ENCODE measurements at places on chromosomes 7 and 10.

DNA sequence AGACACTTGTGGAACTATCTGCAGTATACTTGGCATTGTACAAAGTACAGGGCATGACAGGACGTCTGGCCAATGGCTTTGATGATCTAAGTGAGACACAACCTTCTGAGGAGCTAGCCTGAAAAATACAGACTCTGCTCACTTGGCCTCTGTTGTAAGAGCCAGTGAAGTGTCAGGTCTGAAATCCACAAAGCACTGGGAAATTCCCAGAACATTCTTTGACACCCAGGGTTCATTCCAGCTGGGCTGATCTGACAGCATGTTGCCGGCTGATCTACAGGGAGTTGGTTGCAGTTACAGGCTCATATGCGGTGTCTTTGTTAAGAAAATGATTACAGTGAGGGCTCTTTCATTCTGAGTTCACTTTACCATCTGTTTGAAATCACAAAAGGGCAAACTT lies 354.6 kb downstream of the PHF14 start:
- DNase-seq: no peak

DNA sequence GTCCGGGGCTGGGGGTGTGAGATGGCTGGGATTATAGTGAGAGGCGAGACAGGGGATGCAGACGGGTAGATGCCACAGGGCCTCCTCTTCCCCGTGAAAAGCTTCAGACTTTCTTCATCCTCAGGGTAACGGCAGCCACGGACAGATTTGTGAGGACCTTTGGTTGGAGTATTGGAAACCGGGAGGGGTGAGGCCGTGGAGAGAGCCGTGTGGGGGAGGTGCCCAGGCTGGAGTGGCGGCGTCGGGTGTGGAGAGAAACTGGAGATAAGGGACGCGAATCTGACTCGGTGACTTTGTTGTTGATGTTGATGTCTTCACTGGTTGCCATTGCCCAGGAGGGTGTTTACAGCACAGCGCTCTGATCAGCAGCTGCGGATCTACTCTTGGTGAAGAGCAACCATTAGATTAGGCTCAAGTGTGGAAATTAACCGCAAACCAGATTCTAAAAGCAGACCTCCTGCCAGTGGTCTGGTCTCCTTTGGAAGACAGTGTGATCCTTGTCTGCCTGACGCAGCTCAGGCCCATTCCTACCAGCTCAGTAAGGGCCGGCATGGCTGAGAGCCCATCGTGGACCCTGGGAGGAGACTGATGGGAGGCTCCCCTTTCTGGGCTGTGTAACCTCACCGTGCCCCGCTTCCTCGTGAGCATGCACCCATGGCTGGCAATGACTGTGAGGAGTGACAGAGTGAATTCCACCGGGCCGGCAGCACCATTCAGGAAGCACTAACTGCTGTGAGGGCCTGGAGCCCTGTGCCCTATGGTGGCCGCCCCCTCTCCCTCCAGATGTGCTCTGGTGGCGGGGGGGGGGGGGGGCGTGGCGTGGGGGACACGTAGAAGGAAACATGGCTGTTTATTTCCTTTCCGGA lies 90.3 kb downstream of the INPP5A start:
- no peak for DNase-seq

- DNase-seq: no peak
Measured at GRCh38 chr7:85883-86515, 106.4 kb upstream of the FAM20C start.

DNA sequence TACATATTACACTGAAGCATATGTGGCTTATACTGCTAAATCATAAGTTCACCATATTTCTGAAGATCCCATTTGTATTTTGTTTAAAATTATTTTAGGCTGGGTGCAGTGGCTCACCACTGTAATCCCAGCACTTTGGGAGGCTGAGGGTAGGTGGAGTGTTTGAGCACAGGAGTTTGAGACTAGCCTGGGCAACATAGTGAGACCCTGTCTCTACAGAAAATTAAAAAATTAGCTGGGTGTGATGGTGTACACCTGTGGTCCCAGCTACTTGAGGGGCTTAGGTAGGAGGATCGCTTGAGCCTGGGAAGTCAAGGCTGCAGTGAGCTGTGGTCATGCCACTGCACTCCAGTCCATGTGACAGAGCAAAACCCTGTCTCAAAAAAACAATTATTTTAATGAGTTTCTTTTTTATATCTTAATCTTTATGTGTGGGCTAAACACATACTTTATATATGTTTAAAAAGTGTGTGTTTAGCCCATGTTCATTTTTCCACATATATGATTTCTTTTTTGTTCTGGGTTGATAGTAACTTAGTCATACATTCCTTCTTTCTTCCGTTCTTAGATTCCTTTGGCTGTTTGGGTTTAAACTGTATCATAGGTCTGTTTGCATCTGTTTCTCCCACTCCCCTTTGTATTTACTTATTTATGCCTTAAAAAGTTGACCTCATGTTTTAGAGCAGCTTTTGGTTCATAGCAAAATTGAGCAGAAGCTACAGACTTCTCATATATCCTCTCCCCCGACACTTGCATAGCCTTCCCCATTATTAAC lies 33.5 kb downstream of the RSBN1L start:
- no peak for DNase-seq

GRCh38 chr7:159040912-159041711 lies 103.6 kb downstream of the VIPR2 start:
- no peak for DNase-seq

DNA sequence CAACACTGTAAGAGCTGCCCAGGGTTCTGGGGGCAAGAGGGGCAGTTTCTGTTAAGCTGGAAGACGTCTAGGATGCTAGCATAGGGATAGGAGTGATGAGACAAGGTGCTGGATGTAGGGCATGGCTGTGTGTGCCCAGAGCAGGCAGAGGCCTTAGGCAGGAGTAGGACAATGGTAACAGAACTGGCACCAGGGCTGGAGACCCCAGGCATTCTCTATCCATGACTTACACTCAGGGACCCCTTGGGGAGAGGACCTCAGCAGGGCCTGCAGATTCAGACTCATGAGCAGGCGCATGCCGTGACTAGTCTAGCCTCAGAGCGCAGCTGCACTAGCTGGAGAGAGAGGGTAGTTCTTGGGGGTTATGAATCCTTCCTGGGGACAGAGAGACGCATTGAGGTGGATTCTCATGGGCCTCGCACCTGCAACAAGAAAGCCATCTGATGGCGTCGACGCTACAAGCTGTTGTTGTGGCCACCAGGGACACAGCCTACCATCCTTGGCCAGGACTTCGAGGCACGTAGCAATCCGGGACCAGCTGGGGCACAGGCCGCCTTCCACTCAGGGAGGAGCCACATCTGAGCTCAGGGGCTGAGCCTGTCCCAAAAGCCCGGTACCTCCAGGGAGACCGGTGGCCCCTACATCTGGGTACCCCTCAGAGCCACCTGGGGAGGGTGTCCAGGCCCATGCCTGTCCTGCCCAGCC lies 474.1 kb downstream of the PTPRN2 start:
- DNase-seq: no peak

GRCh38 chr10:35225204-35225603 lies 98.6 kb downstream of the CREM start:
- no peak for DNase-seq

DNA sequence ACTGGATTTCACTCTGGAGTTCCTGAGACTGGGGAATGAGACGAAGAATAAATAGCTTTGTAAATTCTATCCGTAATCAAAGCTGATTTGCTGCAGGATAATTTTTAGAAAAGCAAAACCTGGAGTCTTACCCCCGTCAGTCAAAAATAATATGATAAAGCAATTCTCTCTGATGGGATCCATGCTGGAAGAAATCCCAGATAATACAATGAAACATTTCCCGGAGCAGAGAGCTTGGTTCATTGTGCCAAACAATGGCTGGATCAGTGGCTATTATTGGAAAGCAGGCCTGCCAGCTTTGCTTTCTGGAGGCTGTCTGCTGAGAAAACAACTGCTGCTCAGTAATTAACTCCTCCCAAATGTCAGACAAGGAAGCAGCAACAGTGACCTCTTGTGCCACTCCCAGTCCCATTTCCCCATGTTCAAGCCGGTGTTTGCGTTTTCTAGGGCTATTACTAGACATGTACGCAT lies 609.4 kb upstream of the PCDH15 start:
- DNase-seq: no peak

- DNase-seq: no peak
Measured at GRCh38 chr10:52752801-52753445, 19.7 kb downstream of the MBL2 start.

GRCh38 chr7:46285878-46286277 lies 364.8 kb upstream of the IGFBP3 start:
- DNase-seq: no peak

DNA sequence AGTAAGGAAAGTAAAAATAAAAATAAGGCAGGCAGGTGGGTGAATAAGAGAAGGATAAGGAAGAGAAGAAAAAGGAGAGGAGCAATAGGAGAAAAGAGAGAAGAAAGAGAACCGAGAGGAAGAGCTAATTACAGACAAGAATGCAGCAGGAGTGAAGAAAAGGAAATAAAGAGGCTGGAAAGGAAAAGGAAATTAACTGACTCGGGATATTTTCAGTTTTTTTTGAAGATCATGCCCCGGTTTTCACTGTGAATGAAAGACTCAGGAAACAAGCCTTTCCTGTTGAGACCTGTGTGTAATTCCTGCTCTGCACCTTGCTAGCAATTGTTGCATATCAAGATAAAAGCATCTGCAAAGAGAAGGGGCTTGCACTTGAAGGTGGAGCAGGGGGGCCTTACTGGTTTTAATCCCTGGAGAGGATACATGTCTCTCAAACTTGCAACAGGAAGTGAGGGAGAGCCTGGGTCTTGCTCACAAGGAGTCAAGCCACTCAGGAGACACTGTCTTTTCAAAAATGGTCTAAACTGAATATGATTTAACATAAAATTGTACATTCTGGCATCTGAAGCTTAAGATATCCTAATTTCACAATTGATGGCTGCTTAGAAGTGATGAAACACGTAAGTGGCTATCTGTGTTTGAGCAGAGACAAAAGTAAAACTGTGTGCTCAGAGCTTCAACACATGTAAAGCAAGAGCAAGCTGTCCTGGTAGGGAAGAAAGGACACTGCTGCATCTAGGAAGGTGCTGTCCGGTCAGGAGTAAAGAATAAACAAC lies 157.6 kb downstream of the FAM107B start:
- DNase-seq: no peak

- DNase-seq: no peak
Measured at GRCh38 chr10:133236401-133237240, 1.0 kb upstream of the VENTX start.

DNA sequence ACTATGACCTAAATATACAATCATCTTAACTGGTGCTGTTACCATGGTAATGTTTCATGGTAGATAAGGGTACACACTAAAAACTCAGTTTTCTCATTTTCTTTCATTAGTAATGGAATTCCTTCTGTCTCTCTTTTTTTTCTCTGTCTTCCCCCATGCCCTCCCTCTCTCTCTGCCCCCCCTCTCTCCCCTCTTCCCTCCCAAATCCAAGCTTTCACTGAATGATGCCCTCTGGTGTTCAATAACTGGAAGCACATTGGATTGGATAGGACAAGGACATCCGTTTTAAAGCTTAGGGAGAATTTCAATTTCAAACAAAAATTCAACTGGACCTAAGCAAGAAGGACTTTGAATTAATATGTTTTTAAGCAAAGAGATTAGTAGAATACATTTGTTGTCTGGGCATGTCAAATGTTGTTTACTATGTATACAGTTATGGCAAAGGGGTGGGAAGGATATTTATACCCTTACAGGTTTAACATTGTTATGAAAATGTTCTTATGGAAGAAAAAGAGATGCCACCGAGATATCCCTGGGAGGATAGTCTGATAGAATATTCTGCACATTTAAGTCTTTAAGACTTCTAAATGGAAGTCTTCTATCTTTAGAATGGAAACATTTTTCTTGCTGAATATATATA lies 6.1 kb downstream of the CHRM2 start:
- DNase-seq: no peak

GRCh38 chr10:111967547-111967946 lies 216.0 kb downstream of the GPAM start:
- no peak for DNase-seq

DNA sequence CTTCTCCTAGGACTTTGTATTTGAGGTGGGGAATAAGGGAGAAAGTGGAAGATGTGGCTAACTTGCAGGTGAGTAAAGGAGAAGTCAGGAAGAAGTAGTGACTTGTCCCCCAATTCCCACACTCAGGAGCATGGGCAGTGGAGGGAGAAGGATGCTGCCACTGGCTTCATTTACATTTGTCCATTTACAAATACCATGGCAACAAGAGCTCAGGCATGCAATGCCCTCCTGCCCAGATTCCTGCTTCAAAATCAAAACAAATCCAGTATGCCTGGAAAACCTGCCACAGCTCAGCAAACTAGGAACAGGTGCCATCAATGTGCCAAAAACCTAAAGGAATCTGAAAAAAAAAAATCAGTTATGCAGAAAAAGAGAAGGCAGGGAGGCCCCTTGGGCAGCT lies 139.9 kb downstream of the KCNMA1 start:
- no peak for DNase-seq

DNA sequence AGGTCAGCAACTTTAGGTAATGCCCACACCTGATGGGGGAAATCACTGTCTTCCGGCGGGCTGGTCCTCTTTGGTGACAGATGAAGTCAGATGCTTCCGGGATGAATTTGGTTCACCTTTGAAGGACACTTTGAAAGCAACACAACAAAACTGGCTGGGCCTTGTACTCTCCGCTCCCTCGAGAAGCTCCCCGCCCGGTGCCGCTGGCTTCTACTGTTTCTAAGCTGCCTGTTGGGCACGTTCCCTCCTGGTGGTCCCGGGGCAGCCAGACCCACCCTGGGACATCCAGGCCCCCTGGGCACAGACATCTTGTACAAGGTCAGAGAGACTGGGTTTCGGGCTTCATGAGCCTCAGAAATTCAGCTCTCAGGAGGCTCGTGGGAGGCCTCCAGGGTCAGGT lies 452.3 kb downstream of the DNAJB6 start:
- no peak for DNase-seq

DNA sequence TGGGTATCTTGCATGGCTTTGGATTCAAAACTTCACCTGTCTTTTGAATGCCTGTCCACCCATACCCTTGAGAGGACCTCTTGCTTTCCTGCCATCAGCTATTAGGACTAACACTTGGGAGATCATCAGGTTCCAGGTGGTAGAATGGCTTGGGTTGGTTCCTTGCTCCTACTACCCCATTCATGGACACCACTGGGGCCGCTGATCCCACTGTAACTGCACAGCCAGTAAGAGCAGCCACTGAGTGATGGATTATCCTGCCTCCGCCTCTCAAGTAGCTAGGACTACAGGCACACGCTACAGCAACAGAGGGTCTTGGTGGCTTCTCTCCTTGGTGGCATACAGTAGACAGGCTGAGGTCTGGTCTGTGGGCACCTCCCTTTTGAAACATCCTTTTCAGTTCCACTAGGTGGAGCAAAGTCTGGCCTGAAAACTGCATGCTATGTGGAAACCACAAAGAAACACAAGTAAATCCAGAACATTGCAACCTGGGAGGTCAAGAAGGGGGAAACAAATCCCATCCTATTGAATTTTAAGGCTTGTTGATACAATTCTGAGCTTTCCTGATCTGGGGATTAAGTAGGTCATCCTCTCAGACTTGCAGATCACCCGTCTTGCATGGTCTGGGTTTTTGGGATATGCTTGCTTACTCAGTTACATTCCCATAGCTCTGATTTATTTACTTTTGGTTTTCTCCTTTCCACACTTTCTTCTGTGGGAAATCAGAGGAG lies 9.4 kb downstream of the WBP1L start:
- peak; percentile 36 for DNase-seq

- DNase-seq: peak; percentile 13
Measured at GRCh38 chr10:56622335-56622973, 261.4 kb upstream of the ZWINT start.

GRCh38 chr10:38007551-38007950 lies 2.9 kb upstream of the ZNF33A start:
- no peak for DNase-seq
